Daoy (cell line): ENCODE measurements at places on chromosomes 12 and 14.

GRCh38 chr12:5783289-5783920, 161.7 kb downstream of the ANO2 start:
- peak; percentile 67 for DNase-seq

DNA sequence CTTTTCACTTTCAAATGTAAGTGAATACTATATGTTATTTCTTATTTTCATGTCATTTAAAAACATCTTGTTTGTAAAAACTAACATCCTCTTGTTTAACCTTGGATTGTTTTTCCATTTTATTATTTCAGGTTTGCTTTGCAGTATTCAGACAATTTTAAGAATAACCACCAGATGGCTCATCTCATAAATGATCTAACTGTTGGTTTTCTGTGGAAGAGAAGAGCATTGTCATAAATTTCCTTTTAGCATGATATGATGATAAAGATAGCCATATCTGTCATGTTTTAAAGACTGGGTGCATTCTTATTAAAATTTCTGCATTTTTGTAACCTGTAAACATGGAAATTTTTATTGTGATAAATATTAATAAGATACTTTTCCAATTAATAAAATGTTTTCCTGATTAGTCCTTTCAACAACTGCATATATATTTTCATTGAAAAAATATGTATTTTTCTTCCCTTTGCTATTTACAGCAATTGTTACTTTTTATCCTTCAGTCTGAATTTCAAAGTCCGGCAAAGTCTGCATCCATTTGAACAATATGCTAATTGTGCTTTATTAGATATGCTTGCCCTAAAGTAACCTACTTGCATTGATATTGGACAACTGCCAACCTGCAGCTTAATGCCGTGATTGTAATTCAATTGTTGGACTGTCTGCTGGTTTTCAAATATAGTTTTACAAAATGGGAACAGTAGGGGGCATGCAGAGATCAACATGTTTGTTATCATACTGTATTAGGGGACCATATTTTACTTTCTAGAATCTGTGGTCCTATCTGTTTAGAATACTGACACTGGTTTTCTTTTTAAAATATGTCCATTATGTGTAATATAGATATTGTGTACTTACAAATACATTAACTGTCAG, 163.4 kb downstream of the GARIN6 start:
- peak; percentile 21 for DNase-seq

DNA sequence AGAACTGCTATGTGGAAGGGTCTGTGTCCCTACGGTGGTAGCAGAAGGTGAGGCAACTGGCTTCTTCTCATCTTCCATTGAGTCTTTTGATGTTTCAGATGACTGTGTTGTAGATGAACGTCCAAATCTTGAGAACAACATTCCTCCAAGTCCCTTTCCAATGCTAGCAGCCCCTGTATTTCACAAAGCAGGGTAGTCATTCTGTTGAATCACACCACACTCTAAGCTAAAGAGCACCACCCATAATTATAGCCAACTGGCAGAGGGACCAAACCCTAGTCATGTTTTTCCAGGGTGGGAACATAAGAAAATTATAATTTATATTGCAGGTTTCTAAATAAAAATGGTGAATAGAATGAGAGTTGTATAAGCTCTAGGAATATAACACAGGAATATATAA, 98.7 kb downstream of the DDHD1 start:
- no peak for DNase-seq

- peak; percentile 45 for DNase-seq
Measured at GRCh38 chr12:12334367-12335040, 15.5 kb downstream of the MANSC1 start.

DNA sequence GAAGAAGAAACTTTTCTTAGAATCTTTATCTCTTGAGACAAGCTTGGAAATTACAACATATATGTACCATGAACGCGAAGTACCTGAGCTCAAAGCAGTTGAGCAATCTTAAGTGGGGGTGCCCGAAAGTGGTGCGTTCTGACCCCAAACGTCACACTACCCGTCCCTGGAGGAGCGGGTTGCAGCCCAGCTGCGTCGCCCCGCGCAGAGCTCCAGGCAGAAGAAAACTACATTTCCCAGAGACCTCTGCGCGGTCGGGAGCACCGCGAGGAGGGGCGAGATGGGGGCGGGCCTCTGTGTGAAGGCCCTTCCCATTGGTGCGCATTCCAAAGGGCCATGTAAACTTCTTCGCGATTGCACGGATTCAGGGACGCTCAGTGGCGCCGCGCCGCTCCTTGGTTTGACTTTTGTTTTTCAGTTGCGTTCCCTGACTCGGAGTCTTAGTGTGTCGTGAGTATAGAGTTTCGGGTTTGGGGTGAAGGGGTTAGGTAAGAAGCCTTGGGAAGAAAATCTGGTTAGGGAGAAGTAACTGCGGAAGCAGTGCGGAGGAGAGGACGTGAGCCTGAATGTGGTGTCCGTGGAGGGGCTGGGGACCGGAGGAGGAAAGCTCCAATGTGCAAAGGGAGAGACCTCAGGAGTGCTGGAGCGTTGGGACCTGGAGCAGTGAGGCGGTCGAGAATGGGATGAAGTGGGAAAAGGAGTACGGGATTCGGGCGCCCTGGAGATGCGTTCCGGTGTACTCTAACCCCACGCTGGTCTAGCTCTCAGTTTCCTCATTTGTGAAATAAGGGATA, at the start of gene CCDC77:
Gene CCDC77 (plus strand): TSS at position 410 of the 794 bp plus-strand sequence. CDS start 7,740 bp downstream, outside the sequence.
- peak; percentile 95 for DNase-seq

DNA sequence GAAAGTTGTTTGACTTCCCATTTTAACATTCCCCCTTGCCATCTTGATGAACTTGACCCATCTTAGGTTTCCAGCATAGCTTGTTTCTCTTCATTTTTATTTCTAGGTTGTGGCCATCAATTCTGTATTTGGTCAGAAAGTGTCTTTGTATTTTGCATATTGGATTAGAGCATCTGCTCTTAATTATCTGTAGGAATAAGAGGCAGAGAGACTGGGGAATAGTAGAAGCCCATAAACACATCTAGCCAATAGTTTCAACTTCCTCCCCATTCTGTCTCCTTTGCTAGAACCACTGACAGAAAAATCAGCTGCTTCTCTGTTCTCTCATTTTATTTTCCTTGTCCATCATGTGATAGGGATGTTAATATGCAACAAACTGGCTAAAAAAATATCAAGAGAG, 8.2 kb downstream of the SOCS2 start:
- no peak for DNase-seq

DNA sequence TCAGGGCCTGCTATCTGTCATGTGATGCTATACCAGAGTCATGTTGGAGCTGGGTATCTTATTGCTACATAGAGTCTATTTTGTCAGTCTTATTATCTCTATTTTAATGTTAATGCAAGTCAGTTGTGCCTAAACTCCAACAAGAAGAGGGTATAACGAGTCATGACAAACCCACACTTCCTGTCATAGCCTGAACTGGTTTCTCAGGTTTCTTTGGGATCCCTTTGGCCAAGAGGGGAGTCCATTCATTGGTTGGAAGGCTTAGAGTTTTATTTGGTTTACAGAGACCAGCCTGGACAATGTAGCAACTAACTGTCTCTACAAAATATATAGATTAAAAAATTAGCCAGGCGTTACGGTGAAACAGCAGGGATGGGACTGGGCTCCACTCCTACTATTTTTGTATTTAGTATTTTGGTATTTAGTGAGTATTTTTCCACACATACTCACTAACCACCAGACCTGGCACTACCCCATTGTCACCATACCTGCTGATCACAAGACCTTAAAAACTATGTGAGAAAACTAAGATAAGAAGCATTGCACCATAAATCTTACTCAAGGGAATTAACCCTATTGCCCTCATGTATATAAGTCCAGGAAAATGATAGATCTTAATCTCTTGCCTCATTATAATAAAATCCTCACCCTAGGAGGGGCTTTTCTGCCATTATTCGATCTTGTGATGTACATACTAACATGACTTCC, 387.5 kb downstream of the IPO8 start:
- DNase-seq = no peak

GRCh38 chr14:23438101-23438971, 2.9 kb upstream of the MYH7 start:
- no peak for DNase-seq

DNA sequence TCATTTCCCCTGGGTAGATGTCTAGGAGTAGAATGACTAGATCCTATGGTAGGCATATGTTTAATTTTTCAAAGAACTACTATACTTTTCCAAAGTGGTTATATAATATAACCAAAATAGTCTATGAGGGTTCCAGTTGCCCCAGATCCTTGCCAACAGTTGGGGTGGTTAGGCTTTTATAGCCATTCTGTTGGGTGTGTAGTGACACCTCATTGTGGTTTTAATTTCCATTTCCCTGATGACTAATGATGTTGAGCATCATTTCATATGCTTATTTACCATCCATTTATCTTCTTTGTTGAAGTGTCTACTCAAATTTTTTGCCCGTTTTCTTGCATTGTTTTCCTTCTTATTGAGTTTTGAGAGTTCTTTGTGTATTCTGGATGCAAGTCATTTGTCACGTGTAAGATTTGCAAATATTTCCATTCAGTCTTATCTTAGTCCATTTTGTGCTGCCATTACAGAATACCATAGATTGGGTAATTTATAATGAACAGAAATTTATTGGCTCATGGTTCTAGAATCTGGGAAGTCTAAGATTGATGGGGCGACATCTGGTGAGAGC, 4.7 kb downstream of the SYNE2 start:
- DNase-seq = peak; percentile 57

DNA sequence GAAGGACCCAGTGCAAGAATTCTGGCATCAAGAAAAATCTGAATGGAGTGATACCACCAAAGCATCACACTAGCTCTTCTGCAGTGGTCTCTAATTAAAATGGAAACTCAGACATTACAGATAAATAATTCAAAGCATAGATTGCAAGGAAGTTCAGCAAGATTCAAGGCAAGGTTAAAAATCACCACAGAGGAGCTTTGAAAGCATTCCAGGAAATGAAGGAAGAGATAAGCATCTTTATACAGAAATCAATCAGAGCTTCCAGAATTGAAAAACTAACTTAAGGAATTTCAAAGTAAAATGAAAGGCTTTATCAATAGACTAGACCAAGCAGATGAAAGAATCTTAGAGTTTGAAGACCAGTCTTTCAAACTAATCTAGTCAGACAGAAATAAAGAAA, 20.4 kb upstream of the GLIPR1 start:
- DNase-seq = no peak

- no peak for DNase-seq
Measured at GRCh38 chr12:47067771-47068431, 11.5 kb upstream of the PCED1B start.

GRCh38 chr14:73324533-73324932, 87.2 kb downstream of the PAPLN start:
- DNase-seq = no peak

- no peak for DNase-seq
Measured at GRCh38 chr14:55838529-55839052, 258.6 kb downstream of the KTN1 start.

DNA sequence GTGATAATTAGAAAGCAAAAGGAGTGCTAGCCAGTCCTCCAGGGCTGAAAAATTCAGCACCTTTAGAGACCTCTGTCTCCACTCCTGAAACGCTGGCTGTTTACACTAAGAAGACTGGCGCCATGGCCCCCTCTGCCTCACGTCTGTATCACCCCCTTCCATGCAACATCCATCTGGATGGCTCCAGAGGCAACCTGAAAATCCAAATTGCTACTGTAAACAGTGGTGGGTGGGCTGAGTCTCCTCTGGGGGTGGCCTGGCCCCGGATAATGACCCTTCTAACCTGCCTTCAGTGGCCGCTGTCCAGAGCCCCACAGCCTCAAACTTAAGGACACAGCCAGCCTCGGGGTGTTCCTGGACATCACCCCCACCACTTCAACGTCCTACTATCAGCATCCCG, 1.4 kb downstream of the PRKD1 start:
- no peak for DNase-seq

DNA sequence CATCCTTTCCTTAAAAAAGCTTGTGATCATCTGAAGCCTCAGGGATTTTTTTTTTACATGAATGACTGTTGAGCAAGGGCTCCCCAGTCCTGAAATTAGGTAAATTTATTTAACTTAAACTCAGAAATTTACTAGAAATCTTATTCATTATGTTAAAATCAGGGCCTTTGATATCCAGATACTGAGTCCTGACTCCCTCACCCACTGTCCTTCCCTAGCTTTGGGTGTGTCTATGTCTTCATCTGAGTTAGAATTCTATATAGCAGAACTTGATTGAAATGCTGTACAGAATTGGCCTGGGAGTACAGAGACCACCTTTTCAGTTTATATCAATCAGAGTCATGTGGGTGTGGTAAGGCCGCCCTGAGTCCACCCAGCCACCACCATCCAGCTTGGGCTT, 260.0 kb downstream of the CACNA1C start:
- no peak for DNase-seq

DNA sequence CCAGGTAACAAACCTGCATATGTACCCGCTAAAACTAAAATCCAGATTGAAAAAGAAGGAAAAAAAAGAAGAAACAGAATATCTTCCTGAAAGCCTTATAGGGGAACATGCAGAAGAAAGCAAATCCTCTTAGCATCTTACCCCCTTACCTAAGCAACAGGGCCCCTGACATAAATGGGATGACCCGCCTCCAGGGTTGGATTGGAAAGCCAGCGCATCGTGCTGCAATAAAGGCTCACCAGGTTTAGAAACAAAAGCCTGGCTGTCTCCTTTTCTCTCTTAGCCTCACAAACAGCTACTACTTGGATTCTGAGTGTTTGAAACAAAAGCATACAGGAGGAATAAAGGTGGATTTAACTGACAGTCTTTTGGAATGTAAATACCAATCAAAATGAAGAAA, 13.8 kb upstream of the ADCK1 start:
- no peak for DNase-seq

DNA sequence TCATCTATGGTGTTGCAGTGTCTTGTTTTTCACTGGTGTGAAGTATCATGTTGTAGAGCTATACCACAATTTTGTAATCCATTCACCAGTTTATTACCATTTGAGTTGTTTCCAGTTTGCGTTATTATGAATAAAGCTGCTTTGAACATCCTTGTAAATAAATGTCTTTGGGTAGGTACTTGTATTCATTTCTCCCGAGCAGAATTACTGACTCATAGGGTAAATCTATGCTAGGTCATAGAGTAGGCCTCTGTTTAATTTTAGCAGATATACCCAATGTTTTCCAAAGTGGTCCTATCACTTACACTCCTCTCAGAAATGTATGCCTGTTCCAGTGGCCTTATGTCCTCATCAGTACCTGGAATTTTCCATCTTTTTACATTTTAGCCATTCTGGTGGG, 6.6 kb upstream of the GOLGA5 start:
- DNase-seq = no peak

DNA sequence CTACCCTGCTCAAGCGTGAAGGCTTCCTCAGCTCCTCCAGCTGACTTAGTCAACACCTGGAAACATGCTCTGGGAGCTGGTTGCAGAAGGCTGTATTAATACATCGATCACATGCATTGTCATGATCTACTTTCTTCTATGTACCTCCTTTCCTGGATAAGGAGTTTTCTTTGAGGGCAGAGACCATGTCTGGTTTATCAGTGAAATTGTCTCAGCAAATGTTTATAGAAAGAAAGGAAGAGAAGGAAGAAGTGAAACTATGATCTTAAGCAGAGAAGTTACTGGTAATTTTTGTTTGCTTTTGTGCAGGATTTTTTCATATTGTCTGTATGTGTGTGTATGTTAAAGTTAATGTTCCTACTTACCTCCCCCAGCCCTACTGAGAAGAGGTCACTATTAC, 4.5 kb downstream of the DYRK4 start:
- DNase-seq = no peak
